IPS-NIHi11 (cell line): ENCODE measurements at places on chromosomes 2 and 18.

DNA sequence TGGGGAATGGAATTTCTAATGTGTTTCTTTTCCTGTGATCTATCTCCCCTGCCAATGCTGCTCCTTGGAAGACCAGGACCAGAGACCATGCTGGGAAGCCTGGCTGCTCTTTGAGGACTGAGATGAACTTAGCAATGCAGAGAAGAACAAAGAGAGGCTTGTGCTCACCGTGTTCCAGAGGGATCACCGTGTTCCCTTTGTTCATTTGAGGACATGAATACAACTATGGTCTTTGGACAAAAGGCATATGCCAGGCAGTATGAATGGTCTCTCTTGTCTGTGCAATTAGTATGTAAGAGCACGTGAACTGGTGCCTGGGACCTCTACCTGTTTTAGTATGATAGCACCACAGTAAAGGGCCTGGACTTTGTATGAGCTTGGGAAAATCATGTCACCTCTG lies 139.9 kb downstream of the TDRD15 start:
- DNase-seq = no peak

DNA sequence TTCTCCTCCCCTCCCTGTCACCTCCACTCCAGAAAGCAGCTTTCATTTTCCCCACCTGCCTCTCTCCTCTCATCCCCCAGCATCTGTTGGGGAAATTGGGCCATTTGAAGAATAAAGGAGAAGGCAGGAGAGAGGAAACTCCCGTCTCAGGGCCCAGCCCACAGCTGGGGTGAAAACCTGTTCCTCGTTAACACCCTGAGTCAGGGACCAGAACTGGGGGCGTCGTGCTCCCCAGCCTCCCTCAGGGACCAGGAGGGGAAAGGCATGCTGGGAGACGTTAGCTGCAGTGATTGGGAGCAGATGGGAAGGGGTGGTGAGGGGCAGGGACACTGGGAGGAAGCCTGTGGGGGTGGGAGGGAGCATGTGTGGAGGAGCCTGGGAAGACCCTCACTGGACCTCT lies 251.3 kb downstream of the DYSF start:
- DNase-seq = no peak

DNA sequence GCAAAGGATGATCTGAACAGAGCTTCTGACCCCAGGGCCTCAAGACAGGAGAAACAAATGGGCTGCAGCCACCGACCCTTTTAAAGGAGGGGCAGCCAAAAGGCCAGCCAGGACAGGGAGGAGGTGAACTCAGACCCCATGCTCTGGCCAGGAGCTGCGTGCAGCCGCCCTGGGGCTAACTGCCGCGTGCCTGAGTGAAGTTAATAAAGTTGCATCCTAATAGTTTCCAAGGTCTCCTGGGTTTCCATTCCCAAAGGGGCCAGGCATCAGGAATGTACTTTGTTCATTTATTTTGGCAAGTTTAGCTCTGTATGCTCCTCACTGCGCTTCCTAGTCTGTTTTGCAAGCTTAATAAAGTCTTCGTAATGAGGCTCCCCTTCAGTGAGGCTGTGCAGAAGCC lies 60.7 kb downstream of the EN1 start:
- DNase-seq = no peak

DNA sequence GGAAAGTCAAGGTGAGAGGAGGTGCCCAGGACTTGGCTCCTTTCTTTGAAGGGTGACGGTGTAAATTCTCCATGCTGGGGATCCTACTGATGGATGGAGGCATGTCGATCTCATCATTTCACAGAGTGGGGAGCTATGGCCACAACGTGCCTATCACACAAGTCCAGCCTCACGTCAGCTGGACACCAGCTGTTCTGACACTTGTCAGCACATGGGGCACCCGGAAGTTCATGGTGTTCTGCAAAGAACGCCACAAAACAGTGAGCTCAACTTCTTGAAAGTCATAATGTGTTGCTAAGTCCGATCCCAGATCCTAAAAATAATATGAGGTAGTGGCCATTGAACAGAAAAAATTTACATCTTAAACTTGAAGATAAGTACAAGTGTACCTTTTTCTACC lies 12.3 kb downstream of the PAX8 start:
- DNase-seq = no peak

- peak; percentile 36 for DNase-seq
Measured at GRCh38 chr2:217685255-217685605, 317.6 kb downstream of the TNS1 start.

DNA sequence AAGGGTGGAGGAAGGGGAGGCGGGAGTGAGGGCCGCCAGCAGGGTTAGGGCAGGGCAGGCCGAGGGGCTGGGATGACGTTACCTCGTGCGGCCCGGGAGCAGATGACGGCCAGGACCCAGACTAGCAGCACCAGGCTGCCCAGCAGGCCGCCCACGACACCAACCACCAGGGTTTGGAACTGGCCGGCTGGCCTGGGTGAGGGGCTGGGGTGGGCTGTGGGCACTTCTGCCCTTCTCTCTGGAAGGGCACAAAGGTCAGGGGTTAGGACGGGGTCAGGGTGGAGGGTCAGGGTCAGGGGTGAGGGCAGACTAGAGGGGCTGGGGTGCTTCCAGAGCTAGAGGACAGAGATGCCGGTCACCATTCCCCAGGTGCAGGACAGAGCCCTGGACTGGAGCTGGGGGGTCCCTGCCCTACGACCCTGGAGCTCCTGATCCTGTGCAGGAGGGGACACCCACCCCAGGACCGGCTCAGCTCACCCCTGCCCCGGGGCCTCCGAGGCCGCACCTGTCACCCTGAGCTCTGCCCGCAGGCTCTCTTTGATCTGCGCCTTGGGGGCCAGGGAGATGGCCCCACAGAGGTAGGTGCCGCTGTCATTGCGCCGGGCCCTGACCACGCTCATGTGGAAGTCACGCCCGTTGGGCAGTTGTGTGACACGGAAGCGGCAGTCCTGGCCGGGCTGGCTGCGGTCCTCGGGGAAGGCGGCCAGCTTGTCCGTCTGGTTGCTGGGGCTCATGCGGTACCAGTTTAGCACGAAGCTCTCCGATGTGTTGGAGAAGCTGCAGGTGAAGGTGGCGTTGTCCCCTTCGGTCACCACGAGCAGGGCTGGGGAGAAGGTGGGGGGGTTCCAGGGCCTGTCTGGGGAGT lies 6.3 kb downstream of the PDCD1 start:
- peak; percentile 31 for DNase-seq

GRCh38 chr2:2647141-2647541 lies 316.1 kb upstream of the MYT1L start:
- no peak for DNase-seq

DNA sequence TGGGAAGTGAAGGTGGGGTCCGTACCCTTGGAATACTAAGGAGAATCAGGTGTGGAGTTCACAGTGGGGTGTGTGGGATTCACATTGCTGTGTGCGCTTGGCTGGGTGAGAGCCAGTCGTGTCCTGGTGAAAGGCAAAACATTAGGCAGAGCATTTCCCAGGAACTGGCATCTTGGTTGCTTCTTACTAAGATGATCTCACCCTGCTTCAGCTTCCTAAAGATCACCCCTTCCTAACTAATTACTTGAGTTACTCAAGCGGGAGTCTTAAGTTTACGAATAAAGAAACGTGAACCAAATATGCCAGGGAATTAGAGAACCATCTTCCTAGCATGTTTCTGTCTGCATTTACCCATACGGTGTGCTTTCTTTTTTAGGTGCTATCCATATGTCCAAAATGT lies 122.9 kb downstream of the NCK2 start:
- DNase-seq = no peak

DNA sequence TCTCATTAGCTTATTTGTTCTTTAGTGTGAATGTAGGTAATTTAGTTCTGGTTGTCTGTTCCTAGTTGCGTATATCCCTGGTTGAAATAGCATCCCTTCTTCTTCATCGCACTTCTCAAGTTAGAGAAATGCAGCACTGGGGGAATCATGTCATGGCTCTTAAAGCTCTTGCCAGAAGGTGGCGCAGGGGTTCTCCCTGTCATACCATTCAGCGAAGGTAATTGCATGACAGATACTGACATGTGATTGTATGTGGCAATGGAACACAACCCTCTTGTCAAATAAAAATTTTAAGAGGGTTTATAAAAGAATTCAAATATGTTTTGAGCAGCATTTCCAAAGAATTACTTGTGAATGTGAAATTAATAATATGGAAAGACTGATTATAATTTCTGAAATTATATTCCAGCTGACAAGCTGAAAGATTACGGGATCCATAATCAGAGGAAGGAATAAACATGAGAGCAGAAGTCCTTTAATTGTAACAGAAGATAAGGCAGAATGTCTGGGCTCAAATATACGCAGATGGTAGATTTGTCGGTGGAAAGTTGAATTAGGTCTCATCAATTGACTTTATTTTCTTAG lies 411.7 kb downstream of the DSEL start:
- DNase-seq = peak; percentile 45

DNA sequence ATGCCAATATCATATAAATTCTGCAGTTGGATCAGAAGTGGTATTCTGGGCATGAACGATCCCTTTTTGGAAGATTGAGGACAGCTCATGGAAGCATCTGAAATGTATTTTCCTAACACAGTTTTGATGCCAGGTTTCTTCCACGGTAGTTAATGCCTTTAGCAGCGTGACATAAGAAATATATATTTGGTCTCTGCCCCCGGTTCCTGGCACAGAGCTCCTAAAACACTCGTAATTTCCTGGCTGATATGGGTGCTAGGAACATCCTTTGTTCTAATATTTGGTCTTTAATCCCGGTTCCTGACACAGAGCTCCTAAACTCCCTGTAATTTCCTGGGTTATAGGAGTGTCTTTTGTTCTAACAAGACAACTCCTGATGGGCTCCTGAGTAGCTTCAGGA lies 8.2 kb upstream of the CABLES1 start:
- DNase-seq = no peak

DNA sequence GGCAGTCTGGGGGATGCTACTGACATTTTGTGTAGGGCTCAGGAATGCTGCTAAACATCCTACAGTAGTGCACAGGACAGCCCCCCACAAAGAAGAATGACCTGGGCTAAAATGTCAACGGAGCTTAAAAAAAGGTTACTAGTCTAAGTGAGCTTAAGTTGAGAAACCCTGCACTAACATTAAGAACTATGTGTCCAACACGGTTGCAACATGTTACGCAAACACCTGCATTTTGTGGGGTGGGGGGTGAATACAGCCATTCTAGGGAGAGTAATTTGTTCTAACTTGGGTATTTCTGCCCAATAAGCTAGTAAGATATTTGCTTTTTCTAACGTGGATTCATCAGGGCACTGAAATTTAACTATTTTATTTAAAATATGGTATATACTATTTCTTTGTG lies 57.9 kb downstream of the SLC8A1 start:
- DNase-seq = no peak

DNA sequence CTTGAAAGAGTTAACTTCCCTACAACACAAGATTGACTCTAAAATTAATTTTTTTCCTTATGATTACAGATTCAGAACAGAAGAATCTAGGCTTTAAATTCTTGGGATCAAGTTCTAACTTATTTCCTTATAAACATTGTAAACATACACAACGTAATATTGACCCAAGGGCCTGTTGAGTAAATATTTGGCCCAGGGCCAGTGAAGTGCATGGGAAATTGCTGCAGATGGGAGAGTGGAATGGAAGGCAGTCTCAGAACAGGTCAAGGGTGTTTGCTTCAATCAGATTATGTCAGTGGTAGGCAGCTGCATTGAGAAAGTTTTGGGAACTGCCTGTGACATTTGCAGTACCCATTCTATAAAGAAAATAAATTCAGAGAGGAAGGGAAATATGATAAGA lies 137.6 kb downstream of the MYO1B start:
- no peak for DNase-seq

DNA sequence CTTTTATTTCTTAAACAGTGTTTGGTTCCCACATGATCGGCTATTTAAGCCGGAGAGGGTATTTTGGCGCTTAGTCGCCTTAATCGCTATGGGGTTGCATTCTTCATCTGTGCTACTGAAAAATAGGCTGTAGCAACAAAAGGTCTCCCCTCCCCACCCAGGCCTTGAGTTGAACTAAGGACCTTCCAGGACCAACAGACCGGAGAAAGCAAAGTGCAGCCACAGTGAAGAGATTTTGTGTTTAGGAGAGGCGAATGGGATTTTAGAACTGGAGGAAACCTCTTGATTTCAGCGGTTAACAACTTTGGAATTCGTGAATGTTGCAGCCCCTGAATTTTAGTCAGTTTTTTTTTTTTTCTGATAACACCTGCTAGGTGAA lies 1.4 kb downstream of the ITGA6 start:
- DNase-seq = no peak

- no peak for DNase-seq
Measured at GRCh38 chr2:76867854-76868253, 654.3 kb downstream of the LRRTM4 start.

GRCh38 chr18:36629138-36629530 lies 199.7 kb downstream of the TPGS2 start:
- DNase-seq = no peak

DNA sequence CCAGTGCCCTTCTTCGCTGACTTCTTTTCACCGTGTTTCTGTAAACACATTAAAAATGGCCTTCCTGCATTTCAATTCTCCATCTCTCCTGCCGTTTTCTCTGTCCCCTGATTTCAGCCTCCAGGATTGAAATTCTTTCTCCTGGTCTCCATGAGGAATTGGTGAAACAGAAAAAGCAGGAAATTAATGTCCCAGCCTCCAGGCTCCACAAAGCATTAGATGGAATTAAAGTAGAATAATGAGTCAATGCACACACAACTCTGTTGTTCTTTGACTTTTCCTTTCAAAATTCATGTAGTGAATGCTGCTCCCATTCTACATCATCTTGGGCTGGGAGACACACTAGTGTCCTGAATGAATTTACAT lies 209.5 kb downstream of the KLHL29 start:
- DNase-seq = no peak

DNA sequence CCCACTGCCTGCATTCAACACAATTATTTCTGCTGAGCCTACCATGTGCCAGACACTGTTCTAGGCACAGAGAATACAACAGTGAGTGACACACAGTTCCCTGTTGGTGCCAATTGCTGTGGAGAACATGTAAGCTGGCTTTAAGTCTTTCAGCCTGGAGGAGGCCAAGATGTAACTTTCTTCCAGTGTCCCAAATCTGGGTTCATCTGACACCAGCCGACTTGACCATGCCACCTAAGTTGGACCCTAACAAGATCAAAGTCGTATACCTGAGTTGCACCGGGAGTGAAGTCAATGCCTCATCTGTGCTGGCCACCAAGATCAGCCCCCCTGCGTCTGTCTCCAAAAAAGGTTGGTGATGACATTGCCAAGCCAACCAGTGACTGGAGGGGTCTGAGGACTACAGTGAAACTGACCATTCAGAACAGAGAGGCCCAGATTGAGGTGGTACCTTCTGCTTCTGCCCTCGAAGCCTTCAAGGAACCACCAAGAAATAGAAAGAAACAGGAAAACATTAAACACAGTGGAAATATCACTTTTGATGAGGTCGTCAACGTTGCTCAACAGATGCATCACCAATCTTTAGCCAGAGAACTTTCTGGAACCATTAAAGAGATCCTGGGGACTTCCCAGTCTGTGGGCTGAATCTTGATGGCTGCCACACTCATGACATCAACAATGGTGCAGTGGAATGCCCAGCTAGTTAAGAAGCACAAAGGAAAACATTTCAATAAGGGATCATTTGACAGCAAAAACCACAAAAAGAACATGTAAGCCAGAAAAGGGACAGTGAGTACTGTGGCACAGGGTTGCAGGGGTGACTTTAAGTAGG lies 6.3 kb downstream of the TRABD2A start:
- no peak for DNase-seq
